ENCODE measurements at places on chromosomes 7 and 10.

GRCh38 chr7:147912946-147913638, 677.5 kb upstream of the C7orf33 start:
- no peak for DNase-seq

DNA sequence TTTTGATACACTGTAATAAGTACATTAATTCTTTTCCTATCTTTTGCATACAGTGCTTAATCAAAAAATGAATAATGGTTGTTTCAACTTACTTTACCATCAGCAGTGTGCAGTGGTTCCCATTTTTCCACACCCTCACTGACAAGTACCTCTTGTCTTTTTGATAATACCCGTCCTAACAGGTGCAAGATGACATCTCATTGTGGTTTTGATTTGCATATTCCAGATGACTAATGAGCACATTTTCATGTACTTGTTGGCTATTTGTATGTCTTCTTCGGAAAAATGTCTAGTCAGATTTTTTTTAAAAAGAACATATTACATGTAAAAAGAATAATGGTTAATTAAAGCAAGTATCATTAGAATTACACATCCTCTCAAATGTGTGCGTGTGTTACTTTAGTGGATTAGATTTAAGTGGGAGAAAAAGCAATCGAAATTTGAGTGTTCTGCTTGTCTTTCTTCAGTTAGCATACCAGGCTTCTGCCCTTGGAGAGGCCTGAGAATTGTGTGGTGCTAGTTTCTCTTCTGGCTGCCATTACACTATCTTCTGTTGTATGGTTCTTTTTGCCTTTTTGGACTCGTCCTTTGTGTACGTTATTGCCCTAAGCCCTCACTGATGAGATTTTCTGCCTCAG, 291.2 kb downstream of the AUTS2 start:
- no peak for DNase-seq

DNA sequence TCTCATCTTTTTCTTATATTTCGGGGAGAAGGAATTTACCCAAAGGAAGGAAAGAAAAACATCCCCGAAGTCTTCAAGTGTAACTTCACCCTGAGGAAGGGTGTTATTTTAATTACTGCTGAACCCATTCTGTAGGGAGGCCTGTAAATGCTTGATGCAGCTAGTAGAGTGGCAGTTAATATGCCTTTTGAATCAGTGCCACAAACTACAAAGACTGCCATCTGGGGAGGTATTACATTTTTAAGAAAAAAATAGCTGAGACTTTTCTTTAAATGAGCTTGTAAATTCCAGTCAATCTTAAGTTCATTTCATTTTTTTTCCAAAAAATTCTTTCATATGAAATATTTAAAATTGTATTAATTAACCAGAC, 233.1 kb upstream of the FERD3L start:
- DNase-seq, result no peak

GRCh38 chr10:73886085-73886529, 11.8 kb upstream of the CAMK2G start:
- no peak for DNase-seq

DNA sequence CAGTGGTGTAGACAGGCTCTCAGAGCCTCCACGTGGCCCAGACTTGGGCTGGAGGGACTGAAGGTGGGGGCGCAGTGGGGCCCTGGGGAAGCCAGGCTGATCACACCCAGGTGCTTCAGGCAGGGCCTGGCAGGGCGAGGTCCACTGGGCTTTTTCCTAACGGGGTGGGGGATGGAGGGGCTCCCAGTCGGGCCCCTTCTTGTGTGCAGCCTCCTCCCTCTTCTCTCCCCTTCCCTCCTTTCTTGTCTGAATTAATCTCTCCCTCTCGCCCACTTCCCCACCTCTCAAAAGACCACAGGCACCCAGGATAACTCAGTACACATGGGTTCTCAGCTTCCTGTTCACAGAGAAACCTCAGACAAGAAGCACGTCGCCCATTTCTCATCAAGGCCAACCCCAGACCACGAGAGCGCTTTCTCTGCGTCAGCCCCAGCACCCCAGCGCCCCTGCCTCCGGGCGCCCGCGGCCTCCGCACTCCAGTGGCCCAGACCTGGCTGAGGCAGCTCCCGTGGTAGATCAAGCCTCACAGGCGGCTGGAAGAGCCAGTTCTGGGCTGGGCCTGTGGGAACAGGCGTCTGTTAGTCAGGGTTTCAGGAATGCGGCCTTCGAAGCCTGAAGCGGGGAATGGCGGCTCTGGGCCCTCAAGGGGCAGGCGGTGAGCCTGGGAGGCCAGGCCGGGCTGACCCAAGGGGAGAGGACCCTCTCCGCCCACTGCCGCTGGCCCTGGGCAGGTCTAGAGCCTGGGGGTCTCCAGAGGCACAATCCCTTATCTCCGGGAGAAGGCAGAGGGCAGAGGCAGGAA, 50.6 kb downstream of the PWWP2B start:
- DNase-seq, result no peak

DNA sequence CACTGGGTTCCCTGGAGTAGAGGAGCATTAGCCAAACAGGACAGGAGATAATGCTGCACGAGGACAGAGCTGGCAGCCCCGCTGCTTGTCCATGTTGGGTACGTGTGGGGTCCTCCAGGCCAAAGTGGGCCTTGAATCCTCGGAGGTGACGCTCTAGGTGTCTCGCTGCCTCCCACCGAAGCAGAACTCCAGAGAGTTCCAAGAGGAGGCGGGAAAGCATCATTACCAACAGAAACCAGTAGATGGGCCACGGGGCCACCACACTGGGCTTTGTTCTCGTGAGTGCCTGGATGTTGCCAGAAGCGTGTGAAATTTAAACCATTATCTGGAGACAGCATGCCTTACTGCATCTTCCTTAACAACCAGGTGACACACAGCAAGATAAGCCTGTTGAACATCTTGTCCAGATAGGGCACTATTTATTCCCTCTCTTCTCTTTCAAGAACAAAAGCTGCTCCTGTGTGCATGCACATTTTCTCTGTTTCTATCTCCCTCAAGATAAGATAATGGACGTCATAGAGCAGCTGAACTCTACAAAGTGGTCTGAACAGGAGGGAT, 56.8 kb downstream of the TNS3 start:
- DNase-seq, result no peak

DNA sequence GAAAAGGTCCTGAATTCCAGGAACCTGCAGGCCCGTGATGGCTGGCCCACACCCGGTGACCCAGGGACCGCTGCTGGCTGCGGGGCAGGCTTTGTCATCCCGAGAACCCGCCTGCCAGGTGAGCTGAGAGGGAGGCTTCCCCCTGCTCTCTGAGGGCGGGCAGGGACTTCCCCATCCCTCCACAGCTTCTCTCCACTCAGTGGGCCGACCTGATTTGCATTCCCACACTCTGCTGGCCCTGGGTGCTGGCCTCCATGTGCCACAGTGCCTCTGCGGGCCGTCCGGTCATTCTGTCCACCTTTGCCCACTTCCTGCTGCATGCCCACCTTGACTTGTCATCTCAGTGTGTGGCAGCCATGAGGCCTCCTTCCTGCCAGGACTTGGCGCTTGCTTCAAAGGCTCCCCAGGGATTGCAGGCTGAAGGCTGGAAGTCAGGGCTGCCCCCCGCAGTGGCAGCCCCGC, 35.3 kb downstream of the PALD1 start:
- DNase-seq, result no peak

GRCh38 chr10:44385026-44385695, at the start of gene CXCL12:
CXCL12 (minus strand) TSS chr10:44385097; CDS start chr10:44385005, 92 bp downstream.
- DNase-seq, result no peak

GRCh38 chr7:7498856-7499255, 36.8 kb downstream of the COL28A1 start:
- no peak for DNase-seq

DNA sequence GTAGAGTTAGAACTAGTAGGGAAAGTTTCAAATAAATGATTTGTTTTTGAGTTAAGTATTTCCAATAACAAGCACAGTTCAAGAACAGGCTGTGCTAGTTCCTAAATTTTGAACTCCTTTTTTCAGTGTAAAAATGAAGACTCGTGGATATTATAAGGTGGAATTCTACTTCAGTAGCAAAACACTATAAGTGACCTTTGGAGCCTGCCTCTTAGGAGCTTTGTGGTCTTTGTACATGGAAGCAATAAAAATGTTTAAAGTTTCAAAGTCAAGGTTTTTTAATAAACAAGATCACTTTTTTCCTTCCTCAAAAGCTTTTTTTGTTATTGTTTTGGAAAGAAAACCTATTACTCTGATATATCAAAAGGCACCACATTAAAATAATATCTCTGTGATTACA, 292.4 kb upstream of the VWC2 start:
- no peak for DNase-seq

GRCh38 chr7:13912715-13913278, 76.7 kb downstream of the ETV1 start:
- DNase-seq, result no peak

GRCh38 chr7:26213807-26214515, 12.4 kb downstream of the CBX3 start:
- no peak for DNase-seq

DNA sequence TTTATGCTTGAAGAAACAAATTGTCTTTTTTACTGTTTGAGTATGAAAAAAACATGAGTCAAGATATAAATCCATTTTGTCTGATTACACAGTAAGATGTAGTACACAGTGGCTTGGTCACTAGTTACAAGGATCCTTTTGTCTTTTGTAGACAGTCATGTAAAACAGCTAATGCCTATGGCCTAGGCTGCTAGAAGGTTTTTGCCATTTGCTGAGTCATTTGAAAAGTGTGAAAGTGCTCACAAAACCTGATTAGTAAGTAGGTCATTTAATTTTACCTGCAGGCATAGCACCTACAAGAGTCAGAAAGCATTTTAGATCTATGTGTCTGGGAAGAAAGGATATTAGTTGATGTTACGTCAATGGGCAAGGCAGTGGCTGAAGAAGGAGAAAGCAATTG, 819.4 kb downstream of the MAGI2 start:
- no peak for DNase-seq

- DNase-seq, result no peak
Measured at GRCh38 chr10:31187607-31188210, 131.3 kb upstream of the ZEB1 start.

DNA sequence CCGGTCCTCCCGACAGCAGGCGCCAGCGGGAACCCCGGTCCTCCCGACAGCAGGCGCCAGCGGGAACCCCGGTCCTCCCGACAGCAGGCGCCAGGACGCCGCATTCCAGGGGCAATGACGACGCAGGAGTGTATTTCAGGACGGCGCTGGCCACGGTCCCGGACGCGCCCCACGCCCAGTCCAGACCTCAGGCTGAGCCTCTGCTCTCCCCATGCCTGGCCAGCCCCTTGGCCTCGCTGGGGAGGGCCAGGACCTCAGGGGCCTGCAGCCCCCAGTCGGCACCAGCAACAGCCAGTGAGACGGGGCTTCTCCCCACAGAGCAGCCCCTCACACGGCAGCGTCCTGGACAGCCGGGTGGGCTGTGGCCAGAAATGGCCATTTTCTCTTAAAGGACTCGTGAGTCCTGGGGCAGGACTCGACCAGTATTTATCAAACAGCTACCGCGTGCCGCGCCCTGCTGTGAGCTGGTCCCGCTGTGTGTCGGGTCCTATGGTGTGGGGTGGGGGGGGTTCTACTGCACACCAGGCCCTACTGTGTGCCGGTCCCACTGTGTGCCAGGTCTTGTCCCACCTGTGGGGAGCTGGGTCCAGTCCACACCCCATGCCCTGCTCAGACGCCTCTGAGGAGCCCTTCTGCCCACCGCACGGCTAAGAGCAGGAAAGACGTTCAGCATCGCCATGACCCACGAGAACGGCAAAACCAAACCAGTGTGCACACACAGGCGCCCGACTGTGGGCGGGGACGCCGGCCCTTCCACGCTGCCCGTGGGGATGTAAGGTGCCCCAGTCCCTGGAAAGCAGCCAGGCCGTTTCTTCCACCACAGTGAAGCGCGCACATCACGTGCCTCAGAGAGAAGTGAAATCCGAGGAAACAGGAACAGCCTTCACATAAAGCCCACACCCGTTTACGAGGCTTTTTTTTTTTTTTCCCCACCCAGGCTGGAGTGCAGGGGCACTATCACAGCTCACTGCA, 33.3 kb downstream of the GET4 start:
- no peak for DNase-seq

GRCh38 chr10:12675186-12675585, 325.8 kb downstream of the CAMK1D start:
- DNase-seq, result no peak

GRCh38 chr7:20749906-20750305, 36.8 kb downstream of the SP8 start:
- DNase-seq, result no peak
